Stimulated activated CD4-positive, alpha-beta T cell treated with anti-CD3 and anti-CD28 coated beads, TNF-alpha, amount 100 ng/mL, for 24 hours (primary cell): ENCODE measurements at places on chromosomes 5 and 9.

- no peak for DNase-seq
These were observed 127.6 kb downstream of the SLIT3 start for GRCh38 chr5:169173372-169173771.

DNA sequence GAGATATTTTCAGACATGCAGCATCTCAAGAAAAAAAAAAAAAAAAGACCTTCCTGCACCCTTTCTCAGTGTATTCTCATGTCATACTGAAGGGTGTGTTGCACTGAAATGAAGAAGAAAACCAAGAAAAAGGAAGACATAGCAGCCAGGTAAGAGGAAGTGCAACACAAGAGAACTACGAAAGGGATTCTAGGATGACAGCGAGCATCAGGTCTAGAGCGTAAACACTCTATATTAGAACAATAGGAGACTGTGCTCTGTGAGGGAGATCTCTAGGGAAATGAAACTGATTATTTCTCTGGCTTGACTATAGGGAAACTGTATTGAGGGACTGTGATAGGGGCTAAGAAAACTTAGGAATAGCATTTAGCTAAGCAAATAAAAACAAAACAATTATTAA, 30.0 kb downstream of the BTF3 start:
- no peak for DNase-seq

GRCh38 chr9:86563350-86563749, 209.1 kb upstream of the TUT7 start:
- DNase-seq, result no peak

DNA sequence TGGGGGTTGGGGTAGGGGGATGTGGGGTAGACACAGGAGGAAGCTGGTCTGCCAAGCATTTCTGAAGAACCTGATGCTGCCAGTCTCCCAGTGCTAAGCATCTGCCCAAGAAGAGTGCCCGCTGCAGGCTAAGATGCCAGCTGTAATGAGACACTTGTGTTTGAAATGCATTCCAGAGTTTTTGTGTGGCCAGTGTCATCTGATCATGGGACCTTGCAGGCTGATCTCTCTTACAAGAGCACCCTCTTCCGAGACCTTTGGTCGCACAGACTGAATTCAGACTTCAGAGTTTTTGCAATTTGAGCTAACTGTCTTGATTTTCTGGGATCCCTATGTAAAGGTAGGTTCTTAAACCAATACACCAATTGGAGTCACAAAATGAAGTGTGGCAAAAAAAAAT, 58.1 kb downstream of the DENND1A start:
- DNase-seq, result no peak

GRCh38 chr5:158553195-158553961, 546.3 kb downstream of the EBF1 start:
- DNase-seq, result no peak

- DNase-seq, result no peak
These were observed 98.5 kb upstream of the LHFPL2 start for GRCh38 chr5:78747055-78747454.

DNA sequence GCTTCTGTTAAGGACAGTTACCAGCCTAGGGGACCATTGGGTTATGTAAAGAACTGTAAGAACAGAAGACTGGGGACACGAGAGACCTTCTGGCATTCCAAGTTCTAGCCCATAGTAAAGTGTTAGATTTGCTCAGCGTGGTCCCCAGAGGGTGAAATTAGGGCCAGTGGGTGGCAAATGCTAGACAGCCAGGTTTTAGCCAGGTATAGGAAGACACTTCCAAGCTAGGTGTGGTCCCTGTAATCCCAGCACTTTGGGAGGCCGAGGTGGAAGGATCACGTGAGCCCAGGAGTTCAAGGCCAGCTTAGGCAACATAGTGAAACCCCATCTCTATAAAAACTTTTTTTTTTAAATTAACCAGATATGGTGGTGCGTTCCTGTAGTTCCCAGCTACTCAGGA, 34.3 kb downstream of the ATPSCKMT start:
- no peak for DNase-seq

- no peak for DNase-seq
These were observed 63.4 kb downstream of the ANKRD33B start for GRCh38 chr5:10627160-10627701.

DNA sequence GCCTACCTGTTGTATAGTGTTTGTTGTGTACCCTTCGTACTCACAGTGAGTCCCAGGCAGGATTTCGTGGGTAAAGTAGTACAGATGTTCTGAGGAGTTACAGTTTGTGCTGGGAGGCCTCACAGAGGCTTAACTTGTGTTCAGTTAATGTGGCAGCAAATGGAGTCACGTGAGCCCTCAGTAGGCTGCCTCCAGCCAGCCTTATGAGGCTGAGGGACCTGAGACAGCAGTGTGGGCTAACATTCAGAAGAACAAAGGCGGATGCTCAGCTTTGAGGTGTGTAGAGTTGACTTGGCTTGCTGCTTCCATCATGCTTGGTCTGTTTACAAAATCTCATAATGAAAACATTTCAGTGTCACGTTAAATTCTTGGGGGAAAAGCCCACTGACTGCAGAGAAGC, 118.1 kb downstream of the TRIO start:
- DNase-seq, result no peak

- DNase-seq, result no peak
These were observed 2.9 kb upstream of the KLF4 start for GRCh38 chr9:107492381-107492970.

- no peak for DNase-seq
These were observed 601.3 kb downstream of the NR2F1-AS1 start for GRCh38 chr5:92979716-92980115.

- DNase-seq, result peak; percentile 47
These were observed at the start of gene TJP2 for GRCh38 chr9:69173891-69174615. TSS of gene TJP2 (plus strand) at chr9:69174277. CDS start at chr9:69174373, 96 bp downstream.

GRCh38 chr5:53368966-53369605, 111.3 kb upstream of the FST start:
- no peak for DNase-seq

DNA sequence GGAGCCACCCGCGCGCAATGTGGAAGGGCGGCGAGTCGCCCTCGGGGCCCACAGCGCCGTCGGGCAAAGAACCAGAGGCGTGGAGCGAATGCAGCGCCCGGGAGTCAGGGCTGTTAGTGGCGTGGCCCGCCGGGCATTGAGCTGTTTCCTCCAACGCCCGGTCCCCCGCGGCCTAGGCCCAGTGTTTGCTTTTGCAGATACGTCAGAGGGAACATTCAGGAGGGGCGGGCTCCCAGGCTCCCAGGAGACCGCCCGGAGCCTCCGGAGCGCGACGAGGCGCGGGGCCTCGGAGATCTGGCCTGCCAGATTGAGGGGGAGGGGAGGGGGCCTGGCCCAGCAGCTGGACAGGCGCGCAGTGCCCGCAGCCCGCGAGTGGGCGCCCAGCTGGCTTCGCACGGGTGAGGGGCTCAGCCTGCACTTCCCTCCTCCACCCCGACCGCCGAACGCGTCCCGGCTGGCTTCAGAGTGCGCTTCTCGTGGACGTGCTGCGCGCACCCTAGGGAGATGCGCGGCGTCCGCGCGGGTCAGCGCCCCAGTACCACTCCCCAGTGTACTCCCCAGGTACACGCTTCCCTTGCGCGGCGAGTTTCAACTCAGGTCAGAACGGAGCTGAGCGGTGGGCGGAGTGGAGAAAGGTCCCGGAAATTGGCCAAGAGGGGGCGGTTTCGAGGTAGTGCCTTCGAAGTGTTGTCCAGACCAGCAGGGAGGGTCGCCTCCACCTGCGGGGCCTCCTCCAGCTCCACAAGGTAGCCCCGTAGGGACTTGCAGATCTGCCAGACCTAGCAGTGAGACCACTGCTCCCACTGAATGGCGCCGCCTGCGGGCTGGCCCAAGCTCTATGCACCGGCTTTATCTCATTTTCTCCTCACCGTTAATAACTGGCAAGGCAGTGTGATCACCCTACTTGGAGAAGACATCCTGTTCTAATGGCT, 130.4 kb downstream of the TMEM174 start:
- DNase-seq, result no peak

GRCh38 chr5:82522897-82523296, 244.7 kb upstream of the RPS23 start:
- no peak for DNase-seq

DNA sequence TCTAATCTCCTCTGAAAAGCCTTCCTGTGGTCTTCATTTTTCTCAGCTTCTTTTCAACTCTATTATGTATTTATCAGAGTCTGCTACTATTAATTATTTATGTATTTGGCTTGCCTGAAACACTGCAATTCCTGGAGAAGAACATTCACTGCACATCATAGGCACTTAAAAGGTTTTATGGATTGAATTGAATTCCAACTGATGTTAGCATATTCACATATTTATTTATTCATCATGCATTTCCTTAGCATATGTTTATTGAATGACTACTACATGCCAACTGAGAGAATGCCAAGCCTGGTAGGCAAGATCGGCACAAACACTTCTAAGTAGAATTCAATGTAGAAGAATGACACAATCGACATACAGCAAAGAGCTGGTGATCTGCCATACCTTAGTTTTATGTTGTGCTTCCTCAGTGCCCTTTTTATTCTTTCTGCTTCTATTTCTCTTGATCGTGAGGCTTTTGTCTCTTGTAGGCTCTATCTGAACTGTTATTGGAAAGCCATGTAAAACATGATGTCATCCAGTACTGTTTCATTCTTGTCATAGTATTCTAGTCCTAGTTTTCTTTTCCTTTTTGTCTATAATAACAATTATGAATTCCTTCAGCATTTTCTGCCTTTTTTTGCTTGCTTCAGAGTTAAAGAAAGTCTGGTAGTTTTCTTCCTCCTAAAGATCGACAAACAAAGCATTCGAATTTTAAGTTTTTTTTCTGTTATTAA, 454.2 kb downstream of the TLE4 start:
- DNase-seq, result no peak

DNA sequence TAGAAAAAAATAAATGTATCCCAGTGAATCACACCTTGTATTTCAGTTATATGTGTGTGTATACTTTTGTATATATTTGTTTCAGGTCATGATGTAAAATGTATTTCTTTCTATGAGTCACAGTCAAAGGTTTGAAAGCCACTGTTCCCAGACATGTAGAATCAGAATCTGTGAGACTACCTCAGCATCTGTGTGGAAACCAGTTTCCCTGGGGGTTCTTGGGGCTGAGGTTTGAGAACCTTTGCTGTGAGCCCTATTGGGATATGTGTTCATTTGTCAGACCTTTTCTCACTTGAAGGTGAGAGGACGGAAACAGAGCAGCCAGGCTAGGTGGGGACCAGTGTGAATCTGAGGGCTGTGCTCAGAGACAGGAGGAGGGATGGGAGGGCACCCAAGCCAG, 78.7 kb upstream of the SAP30L start:
- no peak for DNase-seq

- no peak for DNase-seq
These were observed 92.0 kb downstream of the PHF2 start for GRCh38 chr9:93668261-93668871.

DNA sequence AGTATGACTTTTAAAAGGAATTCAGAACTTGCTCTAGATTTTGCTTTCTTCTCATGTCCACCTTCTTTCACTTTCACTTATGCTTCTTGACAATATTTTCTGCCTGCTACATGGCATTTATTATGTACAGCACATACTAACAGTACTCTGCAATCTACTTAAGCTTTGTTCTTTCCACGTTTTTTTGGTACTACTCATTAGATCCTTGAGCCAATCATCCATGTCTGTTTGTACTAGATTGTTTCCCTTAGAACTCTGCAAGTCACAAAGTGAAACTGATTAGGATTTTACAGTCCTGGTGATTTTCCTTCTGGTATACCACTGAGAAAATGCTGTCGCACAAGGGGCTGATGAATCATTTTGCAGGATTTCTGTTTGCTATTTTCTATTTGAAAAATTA, 78.3 kb downstream of the PARP8 start:
- no peak for DNase-seq

DNA sequence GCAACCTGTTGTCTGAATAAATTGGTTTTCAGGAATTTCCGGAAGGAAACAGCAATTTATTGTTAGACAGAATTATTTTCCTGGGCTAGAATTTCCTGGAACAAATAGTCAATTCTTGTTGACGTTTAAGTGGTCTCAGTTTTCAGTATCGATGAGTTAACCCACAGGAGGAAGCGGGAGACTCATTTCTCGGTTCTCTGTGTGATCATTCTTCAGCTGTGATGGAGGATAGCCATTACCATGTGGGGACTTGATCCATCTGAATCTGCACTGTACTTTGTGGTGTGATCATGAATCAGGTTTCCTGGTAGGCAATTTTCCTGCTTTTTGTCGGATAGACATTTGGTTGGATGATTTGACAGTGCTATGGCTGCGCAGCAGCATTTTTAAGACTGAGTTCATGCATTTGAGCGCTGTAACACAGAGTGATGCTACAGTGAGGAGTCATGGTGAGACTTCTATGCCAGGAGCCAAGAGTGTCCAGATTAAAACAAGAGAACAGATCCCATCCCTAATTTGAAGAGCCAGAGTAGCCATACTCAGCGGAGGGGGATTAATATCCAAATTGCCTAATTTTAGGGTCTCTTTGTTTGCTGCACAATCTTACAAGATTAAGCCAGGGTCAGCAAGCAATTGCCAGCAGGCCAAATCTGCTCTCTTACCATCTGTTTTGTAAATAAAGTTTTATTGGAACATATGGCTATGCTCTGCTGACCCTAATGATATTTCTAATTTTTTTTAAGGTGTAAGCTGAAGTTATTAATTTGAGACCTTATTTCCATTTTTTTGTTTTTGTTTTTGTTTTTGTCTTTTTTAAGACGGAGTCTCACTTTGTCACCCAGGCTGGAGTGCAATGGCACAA, 355.9 kb downstream of the RAB3C start:
- DNase-seq, result no peak

- DNase-seq, result peak; percentile 57
These were observed 86.1 kb downstream of the ZNF354C start for GRCh38 chr5:179146277-179146676.

DNA sequence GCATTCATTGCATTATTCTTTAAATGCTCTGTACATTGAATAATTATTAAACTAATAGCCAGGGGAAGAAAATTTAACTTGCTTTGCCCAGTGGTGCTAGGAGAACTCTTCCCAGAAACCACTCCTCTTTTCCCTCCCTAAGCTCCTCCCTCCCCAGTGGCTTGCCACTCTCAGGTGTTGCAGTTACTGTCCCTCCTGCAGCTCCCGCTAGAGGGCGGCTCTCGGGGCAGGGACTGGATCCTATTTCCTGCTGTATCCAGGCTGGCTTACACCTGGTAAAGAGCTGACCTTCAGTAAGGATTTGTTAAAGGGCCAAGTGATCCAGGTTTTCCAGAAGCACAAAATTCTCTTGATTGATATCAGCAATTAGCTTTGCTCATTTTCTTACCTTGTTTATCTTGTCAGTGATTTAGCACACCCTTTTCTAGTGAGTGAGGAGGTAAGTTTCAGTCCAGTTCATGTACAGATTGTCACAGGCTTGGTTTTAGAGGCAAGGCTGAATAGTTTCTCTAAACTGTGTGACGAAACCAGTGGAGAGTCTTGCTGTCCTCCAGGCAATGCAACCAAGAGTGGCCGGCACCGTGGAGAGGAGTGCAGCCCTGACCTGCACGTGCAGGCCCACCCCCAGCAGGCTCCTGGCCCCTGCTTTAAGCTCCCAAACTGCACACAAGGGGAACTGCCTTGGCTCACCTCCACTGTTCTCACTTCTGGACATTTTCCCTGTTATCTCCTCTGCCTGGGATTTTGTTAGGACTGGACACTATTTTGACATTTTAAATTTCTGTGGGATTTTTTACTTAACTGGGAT, 423.8 kb downstream of the SPOCK1 start:
- DNase-seq, result peak; percentile 26
